Eye (tissue), 1 donor: ENCODE measurements at places on chromosomes 4 and X.

DNA sequence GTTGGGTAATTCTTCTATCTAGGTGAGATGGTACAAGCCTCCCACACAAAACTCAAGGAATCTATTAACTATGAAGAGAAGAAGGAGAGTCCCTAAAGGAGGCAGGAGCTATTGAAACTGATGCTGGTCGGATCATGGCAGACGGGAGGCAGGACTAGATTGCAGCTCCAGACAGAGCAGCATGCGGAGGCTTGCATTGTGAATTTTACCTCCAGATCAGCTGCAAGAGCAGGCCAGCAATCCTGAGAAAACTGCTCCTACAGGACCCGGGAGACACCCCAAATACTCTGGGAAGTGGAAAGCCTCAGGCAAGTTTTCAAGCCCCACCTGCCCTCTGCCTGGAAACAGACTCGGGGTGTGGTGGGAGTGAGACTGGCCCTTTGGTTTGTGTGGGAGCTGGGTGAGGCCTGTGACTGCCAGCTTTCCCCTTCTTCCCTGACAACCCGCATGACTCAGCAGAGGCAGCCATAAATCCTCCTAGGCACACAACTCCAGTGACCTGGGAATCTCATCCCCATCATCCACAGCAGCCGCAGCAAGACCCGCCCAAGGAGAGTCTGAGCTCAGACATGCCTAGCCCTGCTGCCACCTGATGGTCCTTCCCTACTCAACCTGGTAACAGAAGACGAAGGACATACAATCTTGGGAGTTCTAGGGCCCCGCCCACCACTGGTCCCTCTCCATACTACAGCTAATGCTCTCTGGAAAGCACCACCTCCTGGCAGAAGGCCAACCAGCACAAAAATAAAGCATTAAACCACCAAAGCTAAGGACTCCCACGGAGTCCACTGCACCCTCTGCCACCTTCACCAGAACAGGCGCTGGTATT lies 30.9 kb downstream of the GATB start:
- DNase-seq = no peak

GRCh38 chr4:173538909-173539445 lies 8.9 kb upstream of the HAND2 start:
- DNase-seq = peak; percentile 84

- DNase-seq = no peak
These were observed 15.8 kb downstream of the RASGEF1B start for GRCh38 chr4:81455897-81456296.

DNA sequence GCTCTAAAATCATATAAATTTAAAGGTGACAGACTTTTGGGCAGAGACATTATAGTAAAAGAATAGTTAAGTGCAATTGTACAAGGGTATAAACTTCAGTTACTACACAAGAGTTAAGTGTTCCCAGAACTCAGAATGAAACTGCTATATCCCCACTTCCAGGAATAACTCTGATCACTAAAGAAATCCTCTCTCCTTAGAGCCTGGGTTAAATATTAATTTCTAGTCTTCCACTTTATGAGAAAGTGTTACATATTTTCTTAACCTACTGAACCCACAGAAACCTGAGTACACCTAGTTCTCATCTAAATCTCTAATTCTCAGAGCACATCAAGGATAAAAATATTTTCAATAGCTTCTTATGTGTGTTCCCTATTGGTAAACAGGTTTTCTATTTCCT lies 99.1 kb upstream of the USP38 start:
- DNase-seq = no peak

DNA sequence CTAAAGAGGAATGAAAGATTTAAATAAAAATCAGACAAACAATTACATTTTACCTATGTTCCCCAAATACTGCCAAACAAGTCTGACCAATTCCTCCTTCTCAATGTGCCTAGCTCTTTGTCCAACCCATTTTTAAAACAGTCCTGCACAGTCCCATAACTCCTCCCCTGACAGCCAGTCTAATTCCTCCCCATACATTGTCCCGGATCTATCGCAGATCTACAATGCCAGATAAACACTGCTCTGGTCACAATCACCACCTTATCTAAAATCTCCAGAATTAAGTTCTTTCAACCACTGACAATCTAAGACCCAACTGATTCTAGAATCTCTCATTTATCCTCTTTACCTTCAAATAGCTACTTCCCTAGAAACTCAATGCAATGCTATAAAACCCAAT lies 176.0 kb downstream of the APBB2 start:
- no peak for DNase-seq

DNA sequence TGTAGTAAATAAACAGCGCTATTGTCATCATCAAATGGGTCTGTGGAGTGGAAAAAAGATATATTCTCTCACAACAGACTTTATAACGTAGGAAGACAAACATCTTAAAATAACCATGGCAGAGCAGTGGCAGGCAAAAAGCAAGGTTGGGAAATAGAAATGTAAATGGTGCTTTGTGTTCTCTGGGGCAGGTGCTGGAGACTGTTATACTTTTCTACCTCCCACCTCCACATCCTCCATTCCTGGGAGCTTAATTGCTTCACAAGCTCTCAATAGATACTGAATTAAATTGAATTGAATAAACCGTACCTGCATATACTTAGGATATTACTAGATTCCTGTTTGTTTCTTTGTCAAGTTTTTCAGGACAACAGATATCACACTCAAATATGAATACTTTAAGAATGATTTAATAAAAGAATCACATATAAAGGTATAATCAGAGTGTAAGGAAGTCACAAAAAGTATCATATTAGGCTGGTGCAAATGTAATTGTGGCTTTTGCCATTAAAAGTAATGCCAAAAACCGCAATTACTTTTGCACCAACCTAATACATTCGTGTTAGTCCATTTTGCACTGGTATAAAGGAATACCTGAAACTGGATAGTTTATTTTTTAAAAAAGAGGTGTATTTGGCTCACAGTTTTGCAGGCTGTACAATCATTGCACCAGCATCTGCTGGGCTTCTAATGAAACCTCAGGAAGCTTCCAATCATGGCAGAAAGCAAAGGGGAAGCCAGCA lies 367.3 kb downstream of the GRIA2 start:
- no peak for DNase-seq
